ENCODE measurements at places on chromosomes 6 and 20.

DNA sequence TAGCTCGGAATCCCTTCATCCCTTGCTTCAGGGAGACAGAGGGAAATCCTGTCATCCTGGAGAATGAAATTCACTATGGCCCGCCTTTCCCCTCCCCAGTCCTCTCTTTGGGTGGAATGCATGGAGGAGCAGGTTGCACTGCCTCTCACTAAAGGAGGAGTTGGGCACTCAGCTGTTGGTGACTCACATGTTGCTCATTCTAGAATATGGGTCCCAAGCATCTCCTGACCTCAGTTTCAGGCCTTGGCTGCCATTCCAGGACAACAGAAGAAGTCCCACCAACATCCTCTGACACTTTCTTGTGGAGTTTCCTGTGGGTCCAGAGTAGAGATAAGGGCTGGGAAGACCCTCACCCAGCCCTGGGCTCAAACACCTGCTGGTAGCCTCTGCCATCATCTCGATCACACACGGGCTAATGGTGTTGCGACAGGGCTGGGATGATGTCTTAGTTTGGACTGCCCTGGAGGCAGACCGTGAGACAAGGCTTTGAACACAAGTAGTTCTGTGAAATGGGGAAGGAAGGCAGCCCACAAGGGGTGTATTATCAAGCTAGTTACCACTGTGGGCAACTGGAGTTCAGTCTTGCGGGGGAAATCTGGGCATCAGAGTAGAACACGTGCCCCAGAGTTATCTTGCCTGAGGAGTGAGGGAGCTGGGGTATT, 52.4 kb upstream of the RNF24 start:
- H3K36me3 ChIP-seq: no peaks in the 10 kb centered on the region
- no peaks in the 10 kb centered on the region for H3K27me3 ChIP-seq
- H3K4me3 ChIP-seq: no peak overlapping the region
- no peak overlapping the region for H3K27ac ChIP-seq

DNA sequence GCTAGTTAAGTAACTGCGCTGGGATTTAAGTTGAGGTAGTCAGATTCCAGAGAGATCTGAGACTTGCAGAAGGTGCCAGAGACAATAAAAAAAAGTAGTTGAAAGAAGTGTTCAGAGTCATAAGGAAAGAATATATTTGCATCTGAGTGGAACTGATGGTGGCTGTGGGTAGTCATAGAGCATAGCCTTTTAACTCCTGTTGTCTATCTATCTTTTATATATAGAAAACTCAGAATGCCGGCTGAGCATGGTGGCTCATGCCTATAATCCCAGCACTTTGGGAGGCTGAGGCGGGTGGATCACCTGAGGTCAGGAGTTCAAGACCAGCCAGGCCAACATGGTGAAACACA, 62.0 kb downstream of the CARMIL1 start:
- no peaks in the 10 kb centered on the region for H3K27me3 ChIP-seq
- no peaks in the 10 kb centered on the region for H3K4me1 ChIP-seq
- H3K36me3 ChIP-seq: no peaks in the 10 kb centered on the region
- H3K4me3 ChIP-seq: no peak overlapping the region
- DNase-seq: no peak
- no peak overlapping the region for H3K27ac ChIP-seq

DNA sequence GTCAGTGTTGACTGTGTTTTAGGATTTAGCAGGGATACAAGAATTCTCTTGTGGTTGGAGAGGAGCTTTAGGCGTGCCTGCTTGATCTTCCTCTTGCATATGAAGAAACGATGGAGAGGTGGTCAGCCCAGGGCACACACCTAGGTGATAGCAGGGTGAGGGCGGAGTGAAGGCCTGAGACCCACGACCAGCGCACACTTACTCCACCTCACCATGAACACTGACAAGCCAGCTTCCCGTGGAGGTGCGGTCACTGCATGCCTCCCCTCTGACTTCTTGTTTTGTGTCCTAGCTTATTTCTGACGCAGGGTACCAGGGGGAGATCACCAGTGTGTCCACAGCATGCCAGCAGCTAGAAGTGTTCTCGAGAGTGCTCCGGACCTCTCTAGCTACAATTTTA, 8.1 kb downstream of the NELFCD start:
- no peak overlapping the region for H3K27ac ChIP-seq
- H3K27me3 ChIP-seq: no peaks in the 10 kb centered on the region
- H3K36me3 ChIP-seq: peaks cover 75% of the 10 kb centered on the region

DNA sequence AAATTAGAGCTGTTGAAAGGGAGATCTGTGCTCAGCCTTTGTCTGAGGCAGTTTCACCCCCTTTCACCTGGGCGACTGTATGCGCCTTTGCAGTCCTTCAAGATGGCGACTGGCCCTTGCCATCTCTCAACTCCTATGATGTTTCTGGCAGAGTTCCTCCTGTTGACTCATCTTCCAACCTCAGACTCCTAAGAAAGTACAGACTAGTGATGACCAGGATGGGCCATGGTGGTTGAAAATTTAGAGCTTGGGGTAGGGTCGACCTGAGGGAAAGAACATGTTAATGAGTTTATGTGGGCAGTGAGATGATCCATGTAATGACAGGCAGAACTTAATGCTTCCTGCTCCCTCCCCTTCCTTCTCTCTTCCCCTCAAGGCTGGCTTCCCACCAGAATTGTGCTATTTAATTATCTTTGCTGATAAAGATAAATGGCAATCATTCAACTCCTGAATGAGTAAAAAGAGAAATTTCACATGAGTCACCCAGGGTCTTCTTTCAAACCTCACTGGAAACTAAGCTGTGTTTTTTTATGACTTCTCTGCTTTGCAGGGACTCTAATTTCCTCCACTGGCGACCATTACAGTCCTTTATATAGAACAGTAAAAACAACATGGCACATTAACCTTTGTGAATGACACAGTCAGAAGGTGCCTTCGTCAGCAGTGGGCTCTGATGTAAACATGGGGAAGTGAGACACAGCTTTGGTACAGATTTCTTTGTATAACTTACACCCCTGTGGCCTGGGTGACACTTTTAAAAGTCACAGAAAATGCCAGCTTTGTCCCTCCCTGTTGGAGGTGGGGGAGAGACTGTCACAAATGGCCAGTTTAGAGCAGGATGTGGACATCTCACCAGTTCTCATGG, 103.5 kb downstream of the SCP2D1 start:
- no peak overlapping the region for H3K27ac ChIP-seq
- no peak overlapping the region for H3K4me3 ChIP-seq
- H3K36me3 ChIP-seq: no peaks in the 10 kb centered on the region

DNA sequence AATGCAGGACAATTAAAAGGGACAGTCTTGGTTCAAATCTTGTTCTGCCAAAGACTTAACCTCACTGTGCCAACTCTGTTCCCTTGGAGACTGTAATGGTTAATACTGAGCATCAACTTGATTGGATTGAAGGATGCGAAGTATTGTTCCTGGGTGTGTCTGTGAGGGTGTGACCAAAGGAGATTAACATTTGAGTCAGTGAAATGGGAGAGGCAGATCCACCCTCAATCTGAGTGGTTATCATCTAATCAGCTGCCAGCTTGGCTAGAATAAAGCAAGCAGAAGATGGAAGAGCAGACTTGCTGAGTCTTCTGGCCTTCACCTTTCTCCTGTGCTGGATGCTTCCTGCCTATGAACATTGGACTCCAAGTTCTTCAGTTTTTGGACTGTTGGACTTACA, 474.4 kb downstream of the CD83 start:
- H3K27me3 ChIP-seq: no peaks in the 10 kb centered on the region
- H3K27ac ChIP-seq: no peak overlapping the region
- no peak for DNase-seq

DNA sequence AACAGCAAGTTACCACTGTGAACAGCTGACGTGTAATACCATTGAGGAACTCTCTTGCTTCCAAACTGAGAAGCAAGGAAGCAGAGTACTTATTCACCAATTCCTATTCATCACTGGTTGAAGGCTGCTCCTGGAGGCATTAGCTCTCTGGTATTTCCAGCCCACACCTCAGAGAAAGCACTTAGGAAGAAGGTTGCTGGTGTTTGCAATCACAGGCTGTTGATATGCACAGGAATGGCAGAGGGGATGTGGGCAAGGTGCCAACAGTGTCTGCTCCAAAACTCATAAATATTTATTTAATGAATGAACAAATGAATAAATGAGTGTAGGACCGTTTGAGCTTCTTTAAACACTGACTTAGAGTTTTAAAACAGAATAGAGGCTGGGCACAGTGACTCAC, 6.9 kb upstream of the RRBP1 start:
- H3K4me3 ChIP-seq: no peak overlapping the region
- H3K36me3 ChIP-seq: no peaks in the 10 kb centered on the region
- H3K4me1 ChIP-seq: no peaks in the 10 kb centered on the region
- no peak overlapping the region for H3K27ac ChIP-seq

DNA sequence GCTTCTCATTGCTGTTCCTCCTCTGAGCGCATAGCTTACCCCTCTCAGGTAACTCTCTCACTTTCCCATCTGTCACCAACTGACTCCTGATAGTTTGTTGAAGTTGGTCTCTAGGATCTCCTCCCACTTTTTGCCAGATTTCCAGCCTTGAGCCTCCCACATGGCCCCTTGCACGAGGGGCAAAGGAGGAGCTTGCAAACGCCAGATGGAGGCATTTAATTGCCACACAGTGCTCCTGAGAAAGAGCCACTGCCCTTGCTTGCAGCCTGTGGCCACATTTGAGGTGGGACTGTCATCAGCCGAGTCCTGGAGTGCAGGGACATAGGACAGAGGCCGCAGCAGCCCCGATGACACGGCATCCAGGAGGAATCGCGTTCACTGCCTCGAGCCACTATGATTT, 348.7 kb downstream of the SMOC2 start:
- no peaks in the 10 kb centered on the region for H3K36me3 ChIP-seq
- no peak overlapping the region for H3K27ac ChIP-seq
- H3K27me3 ChIP-seq: no peaks in the 10 kb centered on the region
- H3K4me3 ChIP-seq: no peak overlapping the region
- no peaks in the 10 kb centered on the region for H3K4me1 ChIP-seq
- no peak for DNase-seq

DNA sequence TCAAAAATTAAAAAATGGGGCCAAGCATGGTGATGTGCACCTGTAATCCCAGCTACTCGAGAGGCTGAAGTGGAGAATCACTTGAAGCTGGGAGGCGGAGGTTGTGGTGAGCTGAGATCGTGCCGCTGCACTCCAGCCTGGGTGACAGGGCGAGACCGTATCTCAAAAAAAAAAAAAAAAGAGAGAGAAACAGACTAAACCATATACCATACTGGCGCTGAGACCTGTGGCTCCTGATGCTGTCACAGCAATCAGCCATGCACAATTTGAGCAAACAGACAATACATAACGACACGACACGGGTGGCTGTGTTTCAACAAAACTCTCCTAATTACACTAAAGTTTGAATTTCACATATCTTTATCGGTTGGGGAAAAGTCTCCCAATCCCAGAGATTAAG, 14.9 kb upstream of the CBFA2T2 start:
- H3K4me1 ChIP-seq: no peaks in the 10 kb centered on the region
- no peaks in the 10 kb centered on the region for H3K36me3 ChIP-seq
- H3K4me3 ChIP-seq: no peak overlapping the region
- H3K27me3 ChIP-seq: no peaks in the 10 kb centered on the region
- no peak overlapping the region for H3K27ac ChIP-seq

GRCh38 chr6:119643876-119644275, 294.3 kb upstream of the MAN1A1 start:
- H3K27me3 ChIP-seq: no peaks in the 10 kb centered on the region
- H3K4me3 ChIP-seq: no peak overlapping the region
- H3K27ac ChIP-seq: no peak overlapping the region
- no peaks in the 10 kb centered on the region for H3K4me1 ChIP-seq
- no peak for DNase-seq

DNA sequence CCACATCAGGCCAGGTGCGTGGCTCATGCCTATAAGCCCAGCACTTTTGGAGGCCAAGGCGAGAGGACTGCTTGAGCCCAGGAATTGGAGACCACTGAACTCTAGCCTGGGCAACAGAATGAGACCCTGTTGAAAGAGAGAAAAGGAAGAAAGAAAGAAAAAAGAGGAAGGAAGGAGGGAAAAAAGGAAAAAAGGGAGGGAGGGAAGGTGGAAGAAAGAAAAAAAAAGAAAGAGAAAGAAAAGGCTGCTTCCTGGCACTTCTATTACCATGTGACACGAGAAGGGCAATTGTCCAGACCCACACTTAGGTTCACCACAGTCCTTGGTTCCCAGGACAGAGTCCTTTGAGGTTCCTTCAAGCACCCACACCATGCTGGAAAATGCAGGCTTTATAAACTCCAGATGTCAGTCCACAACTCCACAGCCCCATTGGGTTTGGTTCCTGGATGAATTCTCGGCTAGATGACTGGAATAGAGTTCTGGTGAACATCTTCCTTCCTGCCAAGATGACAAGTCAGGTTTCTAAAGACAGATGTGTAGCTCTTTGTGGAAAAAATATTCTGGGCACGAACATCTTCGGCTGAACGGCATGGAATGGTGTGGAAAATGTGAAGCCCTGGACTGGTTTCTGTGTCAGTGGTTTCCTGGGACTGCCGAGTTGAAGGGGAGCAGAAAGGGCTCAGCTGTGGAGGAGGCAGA, 32.5 kb downstream of the NT5E start:
- no peaks in the 10 kb centered on the region for H3K36me3 ChIP-seq
- H3K27me3 ChIP-seq: no peaks in the 10 kb centered on the region
- no peak overlapping the region for H3K27ac ChIP-seq
- no peak overlapping the region for H3K4me3 ChIP-seq
- H3K4me1 ChIP-seq: peaks cover 5% of the 10 kb centered on the region

All from CD4-positive, alpha-beta memory T cell (primary cell).